CD4-positive, alpha-beta T cell (primary cell): ENCODE measurements at places on chromosomes 7 and 10.
A peak's percentile ranks its signal among the peaks of the same experiment; 100 is the strongest.

DNA sequence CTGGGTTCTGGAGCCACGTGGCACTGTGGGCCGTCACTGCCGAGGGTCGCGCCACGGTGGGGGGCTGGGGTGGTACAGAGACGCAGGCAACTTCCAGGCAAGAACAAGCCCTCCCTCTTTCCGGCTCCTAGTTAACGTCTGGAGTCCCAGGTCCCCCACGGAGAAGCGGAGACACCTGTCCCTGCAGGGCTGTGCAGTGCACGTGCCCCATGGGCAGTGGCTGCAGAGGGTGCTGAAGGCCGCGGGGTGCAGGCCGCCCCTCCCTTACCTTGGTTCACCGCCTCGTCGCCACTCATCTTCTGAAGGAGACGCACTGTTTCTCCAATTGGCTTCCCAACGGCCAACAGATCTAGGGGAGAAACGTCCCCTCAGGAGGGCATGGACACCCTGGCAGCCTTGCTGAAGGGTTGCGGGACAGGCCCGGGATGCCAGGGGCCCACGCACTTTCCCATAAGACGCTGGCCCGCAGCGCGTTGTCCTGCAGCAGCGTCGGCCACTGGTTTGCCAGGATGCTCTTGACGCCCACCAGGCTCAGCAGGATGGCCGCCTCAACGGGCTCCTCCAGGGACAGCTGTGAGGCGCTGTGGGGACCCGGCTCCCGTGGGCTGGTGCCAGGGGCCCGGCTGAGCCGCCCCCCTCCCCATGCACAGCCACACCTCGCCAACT is 24.3 kb upstream of the NKX6-2 start:
- DNase-seq, result no peak

- DNase-seq, result no peak
Measured at GRCh38 chr7:139619367-139619657, 95.8 kb downstream of the CLEC2L start.

GRCh38 chr7:41163991-41164390 is 538.9 kb downstream of the INHBA start:
- DNase-seq, result no peak

GRCh38 chr10:71279590-71280170 is 39.4 kb upstream of the SLC29A3 start:
- DNase-seq, result no peak

DNA sequence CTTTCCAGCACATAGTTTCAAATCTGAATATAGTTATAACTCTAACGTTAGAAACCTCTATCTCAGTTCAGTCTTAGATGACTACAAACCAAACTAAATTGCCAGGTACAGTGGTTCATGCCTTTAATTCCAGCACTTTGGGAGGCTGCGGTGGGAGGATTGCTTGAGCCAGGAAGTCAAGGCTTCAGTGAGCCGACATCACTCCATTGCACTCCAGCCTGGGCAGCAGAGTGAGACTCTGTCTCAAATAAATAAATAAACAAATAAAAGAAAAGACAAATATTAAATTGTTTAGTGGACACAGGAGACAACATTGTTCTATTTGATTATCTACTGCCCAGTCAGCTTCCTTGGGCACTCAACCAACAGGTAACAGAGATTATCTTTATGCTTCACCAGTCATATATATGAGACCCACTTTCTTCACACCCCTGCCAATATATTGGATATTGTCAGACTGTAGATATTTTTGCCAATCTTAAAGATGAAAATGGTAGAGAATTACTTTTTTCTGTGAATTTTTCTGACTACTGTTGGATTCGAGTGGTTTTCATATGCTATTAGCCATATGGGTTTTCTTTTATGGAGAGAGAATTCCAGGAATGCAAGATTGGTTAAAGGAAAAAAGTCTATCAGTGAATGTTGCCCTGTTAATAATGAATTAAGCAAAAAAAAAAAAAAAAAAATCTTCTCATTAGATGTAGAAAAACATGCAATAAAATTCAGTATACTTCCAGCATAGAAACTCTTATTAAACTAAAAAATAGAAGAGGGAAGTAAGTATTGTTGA is 16.0 kb downstream of the HDAC9 start:
- no peak for DNase-seq

DNA sequence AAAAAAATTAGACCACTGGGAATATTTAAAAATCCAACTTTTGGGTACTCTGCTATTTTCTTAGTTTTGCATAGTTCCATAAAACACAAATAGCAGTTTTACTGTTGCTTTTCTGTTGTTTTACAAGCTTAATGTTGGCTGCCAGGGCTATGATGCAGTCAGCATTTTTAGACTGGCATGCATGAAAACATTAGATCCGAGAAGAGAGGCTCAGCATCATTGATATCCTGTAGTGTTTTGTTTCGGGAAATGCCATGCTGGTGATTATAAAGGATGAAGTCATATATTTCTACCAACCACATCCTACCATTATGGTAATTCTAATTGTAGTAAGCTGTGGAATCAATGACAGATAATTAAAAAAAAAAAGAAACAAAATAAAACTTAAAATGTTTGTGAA is 104.6 kb downstream of the MBL2 start:
- no peak for DNase-seq

- no peak for DNase-seq
Measured at GRCh38 chr10:69130251-69130650, 6.3 kb downstream of the VPS26A start.

- DNase-seq, result no peak
Measured at GRCh38 chr7:15524077-15524476, 37.7 kb downstream of the AGMO start.

- DNase-seq, result no peak
Measured at GRCh38 chr10:114481055-114481454, 76.8 kb upstream of the AFAP1L2 start.

- peak; percentile 51 for DNase-seq
Measured at GRCh38 chr10:110860576-110861241, 11.0 kb upstream of the PDCD4 start.

DNA sequence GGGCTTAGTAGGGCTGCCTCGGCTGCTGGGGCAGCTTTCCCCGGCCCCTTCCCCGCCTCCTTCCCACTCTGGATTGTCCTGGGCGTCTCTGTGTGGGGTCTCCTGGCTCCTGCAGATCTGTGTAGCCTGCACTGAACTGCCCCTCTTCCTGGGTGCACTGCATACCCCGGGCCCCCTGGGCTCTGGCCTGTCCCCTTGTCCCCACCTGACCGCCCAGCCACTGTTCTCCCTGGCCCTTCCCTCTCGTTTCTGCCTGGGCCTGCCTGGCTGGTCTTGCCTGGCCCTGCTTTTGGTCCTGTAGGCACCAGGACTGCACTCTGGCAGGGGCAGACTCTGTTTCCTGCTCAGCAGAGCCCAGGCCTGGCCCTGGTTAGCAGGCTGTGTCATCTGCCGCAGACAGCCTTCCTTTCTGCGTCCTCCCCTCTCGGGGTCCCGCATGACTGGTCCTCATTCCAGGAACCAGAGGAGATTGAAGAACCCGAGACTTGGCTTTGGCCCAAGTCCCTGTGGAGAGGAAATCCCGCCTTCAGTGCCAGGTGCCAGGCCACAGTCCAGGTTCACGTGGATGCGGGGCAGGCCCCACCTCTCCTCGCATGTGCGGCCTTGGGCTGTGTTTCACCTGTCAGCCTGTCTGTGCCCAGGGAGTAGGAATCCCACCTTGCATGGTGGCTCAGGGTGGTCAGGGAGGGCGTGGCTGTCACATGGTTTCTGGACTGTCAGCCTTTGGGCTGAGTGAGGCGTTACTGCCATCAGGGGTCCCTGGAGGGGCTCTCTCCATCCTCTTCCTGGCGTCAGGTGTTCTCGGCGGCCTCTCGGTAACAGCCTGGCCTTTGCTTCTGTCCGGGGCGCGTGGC is 9.2 kb downstream of the INPP5A start:
- peak; percentile 36 for DNase-seq

- no peak for DNase-seq
Measured at GRCh38 chr10:18229826-18230225, 89.6 kb downstream of the CACNB2 start.

DNA sequence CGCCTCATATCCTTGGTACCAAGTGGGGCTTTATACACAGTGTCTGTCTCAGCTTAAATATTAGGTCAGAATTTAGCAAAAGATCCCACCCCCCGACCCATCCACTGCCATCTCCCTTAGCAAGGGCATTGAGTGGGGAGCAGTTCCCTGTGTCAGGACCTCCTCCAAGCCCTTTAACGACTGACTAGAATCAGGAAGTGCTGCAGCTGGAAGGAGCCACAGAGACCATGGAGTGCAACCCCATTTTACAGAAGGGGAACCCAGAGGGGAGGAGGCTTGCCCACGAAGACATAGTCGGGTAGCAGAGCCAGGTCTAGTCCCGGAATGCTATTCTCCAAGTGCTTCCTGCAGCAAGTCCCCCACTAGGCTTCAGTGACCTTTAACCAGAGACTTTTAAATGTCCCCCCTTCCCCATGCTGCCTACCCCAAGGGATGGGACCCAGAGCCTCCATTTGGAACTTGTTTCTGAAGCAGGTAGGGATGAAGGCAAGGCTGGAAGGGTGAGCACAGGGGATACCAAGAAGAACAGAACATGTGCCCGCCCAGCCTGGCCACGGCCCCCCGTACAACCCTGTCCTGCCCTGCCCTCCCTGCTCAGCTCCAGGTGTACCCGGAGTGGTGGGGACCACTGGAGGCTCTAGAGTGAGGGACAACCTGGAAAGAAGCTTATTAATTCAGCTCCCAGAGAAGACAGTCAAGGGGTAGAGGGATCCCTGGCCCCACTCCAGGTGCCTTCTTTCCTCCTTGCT is 41.3 kb downstream of the C10orf105 start:
- no peak for DNase-seq

DNA sequence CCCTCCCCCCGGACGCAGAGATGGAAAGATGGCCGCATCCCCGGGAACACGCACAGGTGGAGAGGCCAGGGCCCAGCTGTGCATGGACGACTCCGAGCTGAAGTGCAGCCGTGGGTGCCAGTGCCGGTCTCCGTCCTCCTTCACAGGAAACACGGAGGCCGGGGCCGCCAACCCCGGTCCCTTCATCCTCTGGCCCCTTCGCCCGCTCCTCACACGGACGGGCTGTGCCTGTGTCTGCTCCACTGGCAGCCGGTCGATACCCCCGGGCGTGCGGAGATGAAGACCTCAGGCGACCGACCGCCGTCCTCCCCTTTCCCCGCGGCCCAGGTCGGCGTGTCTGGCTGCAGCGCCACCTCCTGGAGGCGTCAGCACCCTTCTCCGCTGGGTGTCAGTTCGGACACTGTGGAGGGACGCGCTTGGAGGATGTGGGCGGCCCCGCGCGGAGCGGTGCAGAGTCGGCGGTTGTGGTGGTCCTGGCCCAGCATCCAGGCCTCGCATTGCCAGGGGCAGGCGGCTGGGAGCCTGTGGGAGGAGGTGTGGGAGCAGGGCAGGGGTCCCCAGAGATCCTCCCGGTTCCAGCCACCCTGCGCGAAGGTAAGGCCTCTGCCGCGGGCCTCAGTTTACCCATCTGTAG is 9.9 kb downstream of the ZNF511 start:
- DNase-seq, result peak; percentile 57
